GM20000 (cell line): ENCODE measurements at places on chromosomes 11 and 22.

DNA sequence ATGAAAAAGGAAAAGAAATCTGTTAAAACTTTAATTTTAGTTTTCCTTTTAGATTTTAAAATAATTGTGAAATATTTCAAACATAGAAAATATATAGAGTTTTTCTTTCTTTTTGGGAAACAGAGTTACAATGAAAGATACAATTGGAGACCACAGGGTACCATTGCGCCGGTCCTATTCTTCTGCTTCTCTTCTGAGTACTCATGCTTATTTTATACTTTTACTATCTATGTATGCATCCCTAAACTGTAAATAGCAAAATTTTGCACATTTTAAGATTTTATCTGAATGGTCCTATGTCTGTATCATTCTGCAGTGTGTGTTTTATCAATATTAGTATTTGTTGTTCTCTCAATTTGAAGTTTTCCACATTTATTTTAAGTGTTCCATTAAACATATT lies 65.0 kb downstream of the EHF start:
- no peak for DNase-seq

GRCh38 chr11:128603003-128603696 lies 15.8 kb upstream of the ETS1 start:
- no peak for DNase-seq

DNA sequence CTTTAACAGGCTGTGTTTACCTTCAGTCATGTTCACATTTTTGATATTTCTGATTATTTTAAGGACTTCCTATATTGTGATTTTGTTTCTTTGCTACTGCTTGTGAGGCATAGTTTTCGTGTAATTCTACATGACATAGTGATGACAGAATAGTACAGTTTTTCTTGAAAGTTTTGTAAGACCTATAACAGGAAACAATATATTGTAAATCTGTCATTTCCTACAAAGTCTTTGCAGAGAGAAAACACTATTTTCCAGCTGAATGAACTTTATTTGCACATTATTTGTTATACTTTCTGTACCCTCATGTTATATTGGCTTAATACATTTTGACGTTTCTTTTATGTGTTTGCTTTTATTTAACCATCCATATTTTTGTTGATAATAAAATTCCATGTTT lies 191.1 kb downstream of the TMEM135 start:
- DNase-seq: no peak

GRCh38 chr11:69750108-69750850 lies 24.9 kb downstream of the FGF4 start:
- DNase-seq: no peak

- no peak for DNase-seq
Measured at GRCh38 chr22:32100711-32101110, 57.6 kb downstream of the SLC5A1 start.

DNA sequence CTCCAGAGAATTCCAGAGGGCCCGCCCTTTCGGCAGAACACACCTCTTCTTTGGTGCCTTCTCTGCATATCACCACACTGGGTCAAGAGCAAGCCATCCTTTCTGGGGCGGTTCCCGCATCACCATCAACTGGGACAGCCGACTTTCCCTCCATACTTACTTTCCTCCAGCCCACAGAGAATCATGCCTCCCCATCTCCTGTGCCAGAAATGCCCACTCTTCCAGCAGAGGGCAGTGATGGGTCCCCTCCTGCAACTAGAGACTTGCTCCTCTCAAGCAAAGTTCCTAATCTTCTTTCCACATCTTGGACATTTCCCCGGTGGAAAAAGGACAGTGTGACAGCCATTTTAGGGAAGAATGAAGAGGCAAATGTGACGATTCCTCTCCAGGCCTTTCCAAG lies 157.7 kb downstream of the C11orf91 start:
- peak; percentile 66 for DNase-seq

DNA sequence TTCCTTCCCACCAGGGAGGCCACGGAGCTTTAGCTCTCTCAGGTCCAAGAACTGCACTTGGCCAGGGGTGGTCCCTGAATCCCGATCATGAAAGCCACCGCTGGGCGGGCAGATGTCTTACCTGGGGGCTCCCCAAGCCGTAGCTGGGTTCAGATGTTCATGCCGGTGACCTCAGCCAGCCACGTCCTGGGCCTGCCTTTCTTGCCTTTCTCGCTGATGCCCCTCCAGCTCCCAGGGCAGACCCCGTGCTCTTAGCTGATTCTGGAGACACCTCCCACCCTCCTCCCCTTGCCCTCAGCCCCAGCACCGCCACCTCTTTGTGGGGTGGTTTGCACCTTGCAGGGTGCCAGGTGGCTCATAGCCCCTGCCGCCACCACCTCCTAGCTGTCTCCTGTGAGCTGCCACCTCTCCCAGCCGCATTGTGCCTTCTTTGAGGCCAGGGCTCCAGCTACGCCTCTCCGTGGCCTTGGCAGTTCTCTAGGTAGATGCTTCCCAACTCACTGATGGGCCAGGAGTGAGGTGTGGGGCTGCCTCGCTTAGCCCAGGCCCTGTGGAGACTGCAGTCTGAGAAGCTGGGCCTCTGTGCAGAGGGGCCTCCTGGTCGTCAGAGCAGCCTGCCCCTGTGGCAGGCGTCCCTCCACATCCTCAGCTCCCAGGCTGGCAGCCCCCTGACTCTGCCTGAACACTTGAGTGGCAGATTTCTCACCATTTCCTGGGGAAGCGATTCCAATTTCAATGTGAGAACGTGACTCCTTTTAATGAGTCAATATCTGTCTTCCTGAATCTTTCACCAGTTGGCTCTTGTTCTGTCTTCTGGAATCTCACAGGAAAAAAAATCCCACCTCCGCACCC lies 97.6 kb upstream of the B3GAT1 start:
- DNase-seq: no peak

GRCh38 chr22:24133187-24133965 lies 47.9 kb upstream of the SUSD2 start:
- DNase-seq: no peak

DNA sequence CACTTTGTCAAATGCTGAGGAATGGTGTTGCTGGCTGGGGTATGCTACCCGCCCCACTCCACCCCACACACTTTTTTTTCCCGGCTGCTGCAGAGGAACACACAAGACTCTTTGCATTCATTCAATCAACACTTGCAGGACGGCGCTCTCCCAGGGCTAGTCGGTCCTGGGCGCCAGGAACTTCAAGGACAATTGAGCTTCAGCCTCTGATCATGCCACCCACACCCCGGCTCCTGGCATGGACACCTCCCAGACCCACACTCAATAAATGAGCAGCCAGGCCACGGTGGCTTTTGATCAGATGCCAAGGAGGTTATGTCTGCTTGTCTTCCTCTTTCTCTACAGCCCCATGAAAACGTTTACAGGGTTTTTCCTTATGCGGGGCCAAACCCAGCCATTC lies 19.8 kb downstream of the TPST2 start:
- DNase-seq: no peak

- no peak for DNase-seq
Measured at GRCh38 chr22:45317551-45318167, 7.9 kb downstream of the FAM118A start.

GRCh38 chr22:32605576-32605975 lies 131.0 kb downstream of the FBXO7 start:
- no peak for DNase-seq

- no peak for DNase-seq
Measured at GRCh38 chr22:24002851-24003250, 2.4 kb downstream of the GSTT4 start.

GRCh38 chr22:44383064-44383575 lies 70.4 kb upstream of the SHISAL1 start:
- DNase-seq: no peak

DNA sequence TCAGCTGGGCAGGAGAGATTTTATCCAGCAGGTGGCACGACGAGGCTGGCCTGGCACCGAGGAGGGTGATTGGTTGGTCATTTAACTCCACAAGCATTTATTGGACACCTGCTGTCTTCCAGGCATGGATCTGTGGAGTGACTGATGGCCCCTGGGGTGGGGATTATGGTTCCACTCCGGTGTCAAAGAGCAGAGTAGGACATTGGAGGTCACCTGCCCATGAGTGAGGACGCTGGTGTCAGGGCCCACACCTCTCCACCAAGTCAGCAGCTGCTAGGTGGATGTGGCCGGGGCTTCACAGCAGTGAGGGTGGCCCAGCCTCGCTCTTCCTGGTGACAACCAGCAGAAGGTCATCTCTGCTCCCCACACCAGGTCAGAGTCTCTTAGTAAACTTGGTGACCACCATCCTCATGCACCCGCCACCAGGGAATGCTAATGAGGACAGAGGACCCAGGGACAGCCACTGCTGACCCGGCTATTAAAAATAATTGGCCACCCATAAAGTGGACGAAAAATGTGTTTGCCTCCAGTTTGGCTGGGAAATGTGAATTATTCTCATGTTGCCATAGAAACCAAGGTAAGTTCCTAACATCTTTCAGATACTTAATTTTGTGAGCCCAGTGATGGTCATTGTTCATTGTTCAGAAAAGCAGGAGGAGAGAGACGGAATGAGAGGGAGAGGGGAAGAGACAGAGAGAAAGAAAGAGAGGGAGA lies 428.7 kb downstream of the TBC1D22A start:
- DNase-seq: no peak

DNA sequence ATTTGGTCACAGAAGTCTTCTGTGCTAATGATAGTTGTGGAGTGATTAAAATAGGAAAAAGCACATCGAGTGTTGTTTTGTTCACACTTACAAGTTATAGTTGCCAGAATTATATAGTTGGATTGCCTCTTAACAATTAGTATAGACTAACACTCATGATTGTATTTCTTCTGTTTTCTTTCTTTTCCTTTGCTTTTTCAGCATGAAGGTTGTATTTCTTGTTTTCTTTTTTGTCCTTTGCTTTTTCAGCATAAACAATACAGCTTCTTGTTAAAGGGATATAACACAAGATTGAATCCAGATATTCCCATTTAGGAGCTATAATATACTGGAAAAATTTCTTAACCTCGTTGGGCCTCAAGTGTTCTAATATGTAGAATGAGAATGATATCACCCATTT lies 31.1 kb downstream of the ACER3 start:
- DNase-seq: no peak

DNA sequence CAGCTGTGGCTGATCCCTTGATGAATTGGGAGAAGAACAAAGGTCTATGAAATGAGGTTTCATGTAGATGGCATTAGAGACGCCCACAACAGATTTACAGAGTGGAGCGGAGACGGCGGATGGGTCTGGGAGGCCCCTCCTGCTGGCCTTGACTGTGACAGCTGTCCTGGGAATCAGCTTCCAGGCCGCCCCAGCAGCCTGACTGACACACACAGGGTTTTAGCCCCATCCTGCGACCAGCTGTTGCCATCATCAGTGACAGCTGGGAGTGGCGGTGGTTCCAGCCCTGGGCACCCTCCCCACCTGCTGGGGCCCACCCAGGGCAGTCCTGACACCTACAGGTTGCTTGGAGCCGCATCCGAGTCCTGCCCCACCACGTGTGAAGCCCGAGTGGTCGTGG lies 64.0 kb upstream of the PPP6R3 start:
- DNase-seq: no peak

DNA sequence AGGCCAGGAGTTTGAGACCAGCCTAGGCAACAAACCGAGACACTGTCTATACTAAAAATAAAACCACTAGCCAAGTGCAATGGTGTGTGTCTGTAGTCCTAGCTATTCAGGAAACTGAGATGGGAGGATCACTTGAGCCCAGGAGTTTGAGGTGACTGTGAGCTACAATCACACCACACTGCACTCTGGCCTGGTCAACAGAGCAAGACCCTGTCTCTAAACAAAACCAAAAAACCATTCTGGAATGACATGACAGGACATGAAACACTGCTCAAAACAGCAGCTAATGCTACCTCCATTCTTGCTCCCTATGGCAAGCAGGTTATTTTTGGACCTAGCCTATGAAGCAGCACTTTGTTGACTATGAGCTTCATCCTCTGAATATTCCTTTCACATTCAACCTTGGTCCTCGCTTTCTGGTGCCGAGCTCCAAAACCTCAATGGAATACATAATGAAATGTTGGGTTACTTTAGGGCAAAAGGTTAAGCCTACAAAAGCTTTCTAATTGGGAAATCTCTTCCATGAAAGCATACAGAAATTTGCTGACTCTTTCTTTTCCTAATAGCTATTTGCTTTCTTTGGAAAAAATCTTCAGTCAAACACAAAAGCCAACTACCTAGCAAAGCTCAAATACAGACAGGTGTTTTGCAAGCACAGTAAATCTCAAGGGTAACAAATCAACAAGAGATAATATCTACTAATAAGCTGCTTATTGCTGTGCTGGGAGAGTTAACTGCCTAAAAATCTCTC lies 21.1 kb downstream of the SIK3 start:
- DNase-seq: no peak

DNA sequence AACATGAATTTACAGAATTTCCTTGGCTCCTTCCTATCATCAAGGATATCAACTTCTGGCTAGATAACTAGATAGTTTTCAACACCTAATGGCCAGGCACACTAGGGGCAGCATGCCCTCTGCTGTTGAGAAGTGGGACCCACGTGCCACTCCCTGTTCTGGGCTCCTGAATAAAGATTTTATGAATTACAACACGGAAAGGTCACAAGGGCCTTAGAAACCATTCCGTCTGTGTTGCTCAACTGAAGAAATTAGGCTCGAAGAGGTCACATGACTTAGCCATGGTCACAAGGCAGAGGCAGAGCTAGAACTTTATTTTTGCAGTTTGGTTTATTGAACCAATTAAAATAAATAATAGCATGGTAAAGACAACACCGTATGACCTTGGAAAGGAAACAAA lies 36.0 kb downstream of the PRCP start:
- peak; percentile 28 for DNase-seq

GRCh38 chr11:74417379-74417804 lies 19.2 kb upstream of the PGM2L1 start:
- DNase-seq: no peak

GRCh38 chr11:45073685-45074141 lies 72.7 kb upstream of the PRDM11 start:
- peak; percentile 15 for DNase-seq

GRCh38 chr22:29635734-29636357 lies 32.4 kb downstream of the NF2 start:
- DNase-seq: peak; percentile 47

- no peak for DNase-seq
Measured at GRCh38 chr11:43835104-43835503, 45.5 kb upstream of the ALKBH3 start.

- no peak for DNase-seq
Measured at GRCh38 chr11:133940034-133940433, 16.7 kb downstream of the IGSF9B start.

DNA sequence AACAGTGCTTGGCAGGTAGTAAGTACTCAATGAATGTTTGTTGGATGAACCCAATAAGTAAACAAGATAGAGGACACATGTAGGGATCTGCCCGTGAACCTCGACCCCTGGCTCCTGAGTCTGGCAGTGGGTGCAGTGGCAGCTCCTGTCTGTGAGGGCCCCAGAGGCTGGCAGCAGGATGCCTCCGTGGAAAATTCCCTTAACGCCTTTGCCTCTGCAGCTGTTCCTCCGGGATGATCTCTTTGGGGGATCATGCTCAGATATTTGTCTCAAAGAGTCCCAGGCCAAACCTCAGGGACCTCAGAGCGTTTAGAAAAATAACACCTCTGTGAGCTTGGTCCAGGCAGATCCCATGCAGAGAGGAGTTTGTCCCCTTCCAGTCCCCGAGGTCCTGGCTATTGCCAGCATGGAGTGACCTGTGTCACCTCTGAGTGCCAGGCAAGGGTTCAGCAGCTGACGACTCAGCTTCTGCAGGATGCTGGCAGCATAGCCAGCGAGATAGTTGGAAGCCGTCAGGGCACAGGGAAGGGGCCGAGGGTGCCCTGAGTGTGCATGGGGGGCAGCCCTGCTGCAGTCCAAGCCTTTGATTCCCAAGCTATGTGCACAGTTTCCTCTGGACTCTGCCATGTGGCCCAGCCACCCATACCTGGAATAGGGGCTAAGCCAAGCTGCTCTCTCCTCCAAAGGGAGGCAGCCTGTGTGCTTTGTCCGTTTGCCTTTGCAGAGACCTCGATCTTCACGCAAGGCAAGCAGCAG lies 613 bp upstream of the MCHR1 start:
- no peak for DNase-seq
